ENCODE measurements at places on chromosomes 2 and 18. TPM values are rescaled to one million over a fixed set of nuclear protein-coding genes. Genes with fewer than 3 reads are reported as not detected.

DNA sequence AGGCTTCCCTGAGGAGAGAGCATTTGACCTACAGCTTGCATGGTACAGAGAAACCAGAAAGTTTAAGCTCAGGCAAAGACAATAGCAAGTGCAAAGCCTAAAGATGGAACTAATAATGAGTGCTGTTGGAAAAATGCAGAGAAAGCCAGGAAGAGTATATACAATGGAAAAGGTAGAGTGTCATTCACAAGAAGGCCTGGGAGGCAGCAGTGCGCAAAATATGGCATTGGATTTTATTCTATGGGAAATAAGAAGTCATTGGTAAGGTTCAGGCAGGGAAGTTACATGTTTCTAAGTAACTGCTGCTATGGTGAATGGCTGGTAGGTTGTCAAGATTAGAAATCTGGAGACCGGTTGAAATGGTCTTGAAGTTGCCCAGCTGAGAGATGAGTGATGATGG is 2167.3 kb upstream of the CELF4 start:
- DNase-seq = no peak

The TLX2 gene
- not detected for polyA plus RNA-seq

GRCh38 chr2:234025466-234025865 is 25.0 kb upstream of the SPP2 start:
- DNase-seq = peak; percentile 20

- no peak for DNase-seq
These were observed 98.1 kb downstream of the ICA1L start for GRCh38 chr2:202773301-202773973.

Data from muscle of leg (tissue), 16 donors.